ENCODE measurements at places on chromosomes 7 and 10. TPM values are rescaled to one million over a fixed set of nuclear protein-coding genes. Genes with fewer than 3 reads are reported as not detected.

ABCB4 gene
- 0.38 TPM for total RNA-seq

DNA sequence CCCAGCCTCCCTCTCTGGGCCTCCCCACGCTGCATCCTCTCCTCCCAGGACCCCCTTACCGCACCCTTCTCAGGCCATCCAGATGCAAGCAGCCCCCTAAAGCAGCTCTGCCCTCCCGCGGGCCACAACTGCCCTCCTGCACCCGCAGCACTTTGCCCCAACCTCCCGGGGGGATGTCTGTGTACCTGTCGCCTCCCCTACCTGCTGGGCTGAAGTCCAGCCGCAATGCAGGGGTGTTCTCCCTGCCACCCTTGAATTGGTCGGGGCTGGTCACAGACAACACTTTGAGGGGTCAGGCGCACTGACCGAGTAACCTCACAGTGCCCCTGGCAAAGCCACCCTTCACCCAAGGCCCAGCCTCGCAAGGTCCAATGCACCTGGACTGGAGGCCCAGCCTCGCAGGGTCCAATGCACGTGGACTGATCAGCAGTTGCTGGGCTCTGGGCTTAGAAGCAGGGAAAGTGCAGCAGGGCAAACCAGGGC is 8.3 kb upstream of the CALML5 start:
- H3K36me3 ChIP-seq, result no peaks in the 10 kb centered on the region
- no peak for DNase-seq
- no peaks in the 10 kb centered on the region for H3K27me3 ChIP-seq
- peaks cover 99% of the 10 kb centered on the region for H3K4me1 ChIP-seq

PRSS2 gene
- total RNA-seq, result not detected

PAX4 gene
- total RNA-seq, result not detected

DNA sequence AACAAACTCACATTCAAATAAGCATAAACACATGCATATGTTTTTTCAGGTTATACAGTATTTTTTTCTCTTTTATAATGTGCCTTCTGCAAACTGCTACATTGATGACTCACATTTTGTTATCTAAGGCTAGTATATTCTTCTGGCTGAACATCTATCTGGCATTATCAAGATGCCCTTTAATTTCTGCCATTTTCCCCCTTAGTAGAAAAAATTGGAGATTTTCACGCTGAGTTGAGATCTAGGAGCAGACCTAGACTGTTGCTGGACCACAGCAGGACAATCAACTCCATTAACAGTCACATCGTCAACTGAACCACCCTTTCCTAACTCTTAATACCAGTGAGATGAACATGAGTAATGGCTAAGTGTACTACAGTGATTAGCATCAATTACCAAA is 41.6 kb downstream of the ERCC6 start:
- no peaks in the 10 kb centered on the region for H3K4me1 ChIP-seq
- DNase-seq, result no peak
- H3K4me3 ChIP-seq, result no peak overlapping the region

DNA sequence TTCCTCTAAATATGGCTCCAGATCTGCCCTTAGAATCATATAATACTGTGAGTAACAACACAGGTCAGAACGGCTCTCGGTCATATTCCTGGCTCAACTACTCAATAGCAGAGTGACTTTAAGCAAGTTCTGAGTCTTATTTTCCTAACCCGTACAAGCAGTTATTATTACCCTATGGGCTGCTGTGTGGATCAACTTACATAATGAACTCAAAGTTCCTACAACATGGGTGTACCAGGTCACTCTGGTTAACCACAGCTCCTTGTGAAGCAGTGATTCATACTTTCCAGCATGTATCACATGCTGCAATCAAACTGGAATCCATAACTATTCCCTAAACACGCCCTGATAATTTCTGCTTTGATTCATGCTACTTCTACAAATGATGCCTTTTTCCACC is 107.3 kb downstream of the LRRN3 start:
- no peak overlapping the region for H3K27ac ChIP-seq
- no peak for DNase-seq
- H3K27me3 ChIP-seq, result no peaks in the 10 kb centered on the region
- no peaks in the 10 kb centered on the region for H3K36me3 ChIP-seq
- H3K4me3 ChIP-seq, result no peak overlapping the region

DNA sequence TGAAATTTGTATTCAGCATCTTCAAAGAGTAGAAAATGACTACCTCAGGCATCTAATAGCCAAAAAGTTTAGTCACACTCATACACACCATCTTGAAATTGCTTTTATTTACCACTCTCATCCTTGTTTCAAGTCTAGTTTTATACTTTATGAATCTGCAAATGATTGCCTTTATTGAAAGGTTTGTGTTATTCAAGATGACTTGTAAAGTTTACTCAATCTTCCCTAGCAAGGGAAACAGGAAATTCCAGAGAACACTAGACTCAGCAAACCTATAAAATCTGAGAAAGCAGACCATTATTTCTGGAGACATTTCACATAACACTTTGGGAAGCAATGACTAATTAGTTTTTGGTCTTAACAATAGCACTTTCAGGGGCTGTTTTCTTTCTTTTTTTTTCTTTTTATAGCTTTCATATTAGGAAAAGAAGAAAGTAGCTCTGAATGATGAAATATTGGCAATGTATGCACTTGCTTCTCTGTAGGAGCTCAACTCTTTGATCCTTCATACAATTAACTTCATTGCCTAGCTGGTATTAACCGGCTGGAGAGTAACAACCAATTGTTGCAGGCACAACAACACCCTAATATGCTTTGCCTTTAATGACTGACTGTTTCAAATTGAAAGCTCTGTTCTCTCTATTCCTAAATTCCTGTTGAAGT is 68.9 kb upstream of the HDAC9 start:
- H3K36me3 ChIP-seq, result no peaks in the 10 kb centered on the region
- no peak for DNase-seq
- H3K27ac ChIP-seq, result no peak overlapping the region
- no peaks in the 10 kb centered on the region for H3K4me1 ChIP-seq

DNA sequence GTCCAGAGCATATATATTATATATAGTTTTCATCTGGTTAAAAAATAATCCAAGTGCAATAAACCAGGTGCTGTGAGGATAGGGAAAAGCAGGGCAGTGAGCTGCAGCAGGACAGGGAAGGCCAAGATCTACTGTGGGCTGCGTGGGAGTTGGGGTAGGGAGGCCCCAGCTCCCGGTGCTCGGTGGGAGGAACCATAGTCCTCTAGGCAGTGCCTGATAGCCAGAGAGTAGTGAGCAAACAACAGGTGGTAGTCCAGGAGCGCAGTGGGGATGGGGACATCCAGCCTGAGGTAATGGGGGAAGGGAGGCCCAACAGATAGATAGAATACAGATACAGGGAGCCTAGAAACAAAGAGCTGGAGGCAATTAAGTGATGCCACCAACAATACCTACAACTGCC is 4.1 kb upstream of the BMPR1A start:
- no peaks in the 10 kb centered on the region for H3K27me3 ChIP-seq
- H3K4me3 ChIP-seq, result no peak overlapping the region
- no peak for DNase-seq
- peaks cover 46% of the 10 kb centered on the region for H3K4me1 ChIP-seq

DNA sequence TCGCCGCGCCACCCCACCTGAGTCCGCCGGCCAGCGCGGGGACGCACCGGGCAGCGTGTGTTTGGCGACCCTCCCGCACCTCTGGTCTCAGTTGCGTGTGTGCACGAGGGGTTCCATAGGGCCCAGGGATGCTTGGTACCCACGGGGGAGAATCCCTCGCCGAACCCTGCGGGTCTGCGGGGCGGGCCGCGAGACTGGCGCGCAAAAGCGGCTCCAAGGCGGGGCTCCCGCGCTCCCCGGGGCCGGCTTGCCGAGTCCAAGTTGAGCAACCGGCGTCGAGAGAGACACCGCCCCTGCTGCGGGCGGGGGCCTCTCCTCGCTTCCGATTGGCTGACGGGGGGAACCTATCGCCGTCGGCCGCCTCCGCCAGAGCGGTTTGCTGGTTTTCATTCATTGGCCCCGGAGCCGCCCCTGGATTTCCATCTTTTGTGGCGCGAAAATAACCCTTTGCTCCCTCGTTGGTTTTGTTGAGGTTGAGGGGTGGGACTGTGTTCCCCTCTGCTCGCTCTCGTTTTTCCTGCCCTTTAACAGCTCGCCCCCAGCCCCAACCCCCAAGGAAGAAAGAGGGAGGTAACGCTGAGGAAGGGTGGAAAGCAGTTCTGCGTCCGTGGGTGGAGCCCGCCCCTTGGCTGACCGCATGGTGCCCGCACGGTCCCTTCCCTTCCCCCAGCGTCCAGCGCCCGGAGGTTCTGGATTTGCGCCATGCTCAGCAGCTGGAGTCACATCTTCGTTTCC is 4.0 kb upstream of the IGF2BP3 start:
- peak overlapping the region; percentile 26 for H3K4me3 ChIP-seq
- DNase-seq, result no peak
- H3K4me1 ChIP-seq, result peaks cover 28% of the 10 kb centered on the region
- no peaks in the 10 kb centered on the region for H3K36me3 ChIP-seq

NUTM2B gene
- total RNA-seq, result 0.70 TPM

SLC26A3 gene
- total RNA-seq, result not detected

GRCh38 chr7:30674876-30675275 is 7.4 kb downstream of the CRHR2 start:
- H3K4me3 ChIP-seq, result no peak overlapping the region
- no peaks in the 10 kb centered on the region for H3K27me3 ChIP-seq
- H3K4me1 ChIP-seq, result no peaks in the 10 kb centered on the region
- no peak overlapping the region for H3K27ac ChIP-seq
- H3K36me3 ChIP-seq, result no peaks in the 10 kb centered on the region

Data from esophagus squamous epithelium (tissue), 5 donors.